Stimulated activated CD4-positive, alpha-beta T cell treated with anti-CD3 and anti-CD28 coated beads, TNF-alpha, amount 100 ng/mL, for 1 hour (primary cell): ENCODE measurements at places on chromosomes 12 and 14.
A peak's percentile ranks its signal among the peaks of the same experiment; 100 is the strongest.

DNA sequence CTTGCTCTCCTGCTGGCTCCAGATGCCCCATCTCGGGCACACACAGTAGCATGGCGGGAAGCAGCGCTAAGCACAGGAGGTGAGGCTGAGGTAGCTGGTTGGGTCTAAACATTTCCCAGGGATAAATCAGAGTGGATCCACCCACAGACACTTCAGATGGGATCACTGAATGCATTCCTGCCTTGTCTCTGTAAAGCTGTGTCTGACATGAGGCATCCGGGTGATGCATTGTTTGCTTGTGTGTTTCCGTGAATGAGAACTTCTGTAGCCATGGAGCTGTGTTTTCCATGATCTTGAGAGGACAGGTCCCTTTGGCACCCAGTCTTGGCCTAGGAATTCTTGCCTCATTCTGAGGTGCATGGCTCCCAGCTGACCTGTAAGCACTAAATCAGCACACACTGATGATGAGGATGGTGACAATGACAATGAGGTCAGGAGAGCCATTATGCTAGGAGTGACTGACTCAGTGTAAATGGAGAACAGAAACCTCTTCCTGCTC, 6.7 kb upstream of the KRT75 start:
- DNase-seq = no peak

- no peak for DNase-seq
Measured at GRCh38 chr14:44316647-44317440, 190.2 kb downstream of the FSCB start.

DNA sequence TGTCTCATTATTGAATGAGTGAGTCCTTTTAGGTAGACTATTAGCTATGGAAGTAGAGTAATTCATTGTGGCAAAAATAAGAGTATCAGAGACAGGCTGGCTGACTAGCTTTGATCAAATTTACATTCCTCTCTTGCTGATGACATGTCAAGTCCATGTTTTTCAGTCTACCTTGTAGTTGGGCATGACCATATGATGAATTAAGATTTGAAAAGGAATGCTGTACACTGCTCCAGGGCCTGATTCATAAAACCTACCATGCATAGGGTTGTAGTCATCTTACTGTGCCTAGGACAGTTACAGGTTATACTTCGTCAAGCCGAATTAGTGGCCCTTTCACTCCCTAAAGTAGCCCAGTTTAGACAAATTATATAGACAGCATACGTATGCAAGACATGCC, 545.7 kb upstream of the MIS18BP1 start:
- no peak for DNase-seq

DNA sequence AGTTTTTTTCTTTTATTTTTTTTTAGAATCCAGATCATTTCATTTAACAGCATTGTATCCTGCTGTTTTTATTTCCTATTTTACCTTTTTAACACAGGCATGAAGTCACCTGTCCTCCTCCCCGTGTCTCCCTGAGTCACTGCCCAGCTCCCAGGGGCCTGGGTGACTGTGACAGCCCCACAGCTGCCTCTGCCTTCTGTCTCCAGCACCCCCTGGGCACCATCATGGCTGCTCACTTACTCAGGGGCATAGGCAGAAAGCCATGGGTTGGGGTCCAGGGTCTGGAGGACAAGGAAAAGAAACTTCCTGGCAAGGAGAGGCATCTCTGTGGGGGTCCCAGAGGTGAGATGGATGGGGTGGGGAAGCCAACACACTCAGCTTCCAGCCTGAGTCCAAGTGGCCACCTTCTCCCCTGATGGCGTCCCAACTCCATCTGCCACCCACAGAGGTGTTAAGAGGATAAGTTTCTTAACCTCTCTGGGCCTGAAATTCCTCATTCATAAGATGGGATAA, 25.3 kb downstream of the TMEM63C start:
- no peak for DNase-seq

GRCh38 chr14:105419195-105420091, at the start of gene MTA1:
Gene MTA1, plus strand, starts transcription at chr14:105419827. Its CDS starts 209 bp downstream, at chr14:105420036.
- no peak for DNase-seq

GRCh38 chr14:68886109-68886434, 93.0 kb downstream of the ACTN1 start:
- no peak for DNase-seq

GRCh38 chr12:47841910-47842309, 22.2 kb upstream of the HDAC7 start:
- DNase-seq = no peak

DNA sequence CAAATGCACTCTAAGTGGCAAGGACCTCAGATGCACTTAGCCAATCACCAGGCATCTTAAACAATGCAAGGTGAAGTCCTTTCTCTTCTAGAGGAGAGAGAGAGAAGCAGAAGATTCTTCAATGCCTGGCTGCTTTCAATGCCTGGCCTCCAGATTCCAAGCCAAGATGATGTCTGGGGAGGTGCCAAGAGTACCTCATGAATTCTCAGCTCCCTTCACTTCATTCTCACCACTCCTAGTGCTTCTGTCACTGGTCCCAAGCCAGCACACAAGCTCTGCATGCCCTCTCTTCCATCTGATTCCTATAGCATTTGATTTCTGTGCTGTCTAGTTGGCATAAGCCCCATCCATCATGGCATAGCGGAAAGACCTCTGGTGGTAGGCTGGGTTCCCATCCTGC, 225.0 kb downstream of the KSR2 start:
- DNase-seq = no peak

GRCh38 chr12:111673503-111673902, 12.3 kb downstream of the BRAP start:
- no peak for DNase-seq

DNA sequence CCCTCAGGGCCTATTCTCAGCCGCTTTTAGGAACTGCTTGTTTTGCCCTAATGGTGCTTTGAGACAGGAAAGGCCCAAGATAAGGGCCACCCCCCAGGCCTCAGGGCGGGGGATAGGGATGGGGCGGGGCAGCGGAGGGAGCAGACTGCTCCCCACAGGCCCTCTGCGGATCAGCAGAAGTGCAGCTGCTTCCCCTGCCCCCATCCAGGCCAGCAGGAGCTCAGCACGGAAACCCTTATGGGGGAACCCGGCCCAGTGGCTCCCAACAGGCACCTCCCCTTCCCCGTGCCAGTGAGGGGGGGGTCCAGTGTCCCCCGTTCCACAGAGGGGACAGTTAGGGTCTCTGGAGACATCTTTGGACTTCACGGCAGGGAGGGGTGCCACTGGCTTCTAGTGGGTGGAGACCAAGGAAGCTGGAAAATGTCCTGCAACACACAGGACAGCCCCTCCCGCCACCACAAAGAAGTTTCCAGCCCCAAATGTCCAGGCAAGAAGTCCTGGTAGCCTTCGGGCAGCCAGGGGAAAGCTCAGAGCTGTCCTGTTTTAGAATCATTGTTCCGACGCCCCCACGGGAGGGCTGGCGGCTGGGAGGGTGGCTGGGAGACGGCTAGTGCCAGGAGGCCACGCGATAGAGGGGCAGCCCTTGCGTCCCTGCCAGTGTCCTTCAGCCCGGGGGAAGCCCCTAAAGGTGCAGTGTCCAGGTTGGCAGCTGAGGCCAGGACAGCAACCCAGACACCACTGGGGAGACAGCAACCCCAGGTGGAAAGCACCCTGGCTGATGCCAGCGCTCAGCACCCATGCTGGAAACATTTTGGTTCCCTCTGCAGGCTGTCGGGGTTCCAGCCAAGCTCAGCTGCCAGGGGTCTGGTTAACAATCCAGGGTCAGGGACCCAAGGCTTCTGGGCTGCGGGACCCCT, 10.4 kb upstream of the GPR132 start:
- DNase-seq = no peak

DNA sequence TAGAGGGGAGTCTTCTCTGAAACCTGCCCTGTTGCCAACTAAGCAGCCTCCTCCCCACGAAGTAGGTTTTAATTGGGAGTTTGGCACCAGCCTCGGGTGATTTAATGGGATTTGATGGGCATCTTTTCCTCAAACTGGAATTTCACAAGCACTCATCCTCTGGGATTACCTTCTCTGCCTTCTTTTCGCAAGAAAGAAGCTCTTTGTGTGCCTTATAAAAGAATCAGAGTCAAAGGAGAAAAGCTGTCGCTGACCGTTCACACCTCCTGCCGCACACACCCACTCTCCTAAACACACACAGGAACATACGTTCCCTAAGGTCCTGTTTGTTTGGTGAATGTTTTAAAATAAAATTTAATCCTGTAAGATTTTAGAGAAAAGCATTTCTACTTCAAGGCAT, 84.0 kb downstream of the PRMT8 start:
- no peak for DNase-seq

DNA sequence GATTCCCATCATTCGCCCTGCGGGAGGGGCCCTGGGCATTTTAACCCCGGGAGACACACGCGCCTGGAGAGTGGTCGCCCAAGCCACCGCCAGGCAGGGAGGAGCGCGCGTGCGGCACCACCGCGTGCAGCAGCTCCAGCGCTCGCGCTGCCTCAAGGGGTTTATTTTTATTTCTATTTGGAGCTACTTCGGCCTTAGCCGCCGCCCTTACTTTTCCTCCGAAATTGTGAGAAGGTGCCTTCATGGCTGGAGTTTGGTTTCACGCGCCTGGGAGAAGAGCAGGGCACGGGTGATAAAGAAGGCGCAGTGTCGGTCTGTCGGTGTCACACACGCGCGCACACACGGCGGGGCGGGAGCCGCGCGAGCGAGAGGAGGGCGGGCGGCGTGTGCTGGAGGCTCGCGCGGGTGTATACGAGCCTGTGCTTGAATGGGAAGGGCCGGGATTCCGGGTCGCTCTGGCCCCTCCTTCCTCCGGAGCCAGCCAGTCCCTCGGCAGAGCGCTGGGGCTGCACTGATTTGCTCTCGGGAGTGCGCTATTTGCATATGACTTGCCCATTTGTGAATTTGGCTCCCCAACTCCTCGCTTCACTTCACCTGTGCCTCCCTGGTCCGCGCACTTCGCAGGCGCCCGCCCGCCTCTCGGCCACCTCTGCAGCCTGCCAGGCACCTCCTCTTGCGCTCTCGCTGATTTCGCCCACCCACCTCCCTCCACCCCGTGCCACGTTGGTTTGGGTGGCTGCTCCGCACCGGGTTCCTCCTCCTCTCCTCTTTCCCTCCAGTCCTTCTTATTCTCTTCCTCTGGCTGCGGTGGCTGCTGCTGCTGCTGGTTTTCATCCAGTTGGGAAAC, 932.3 kb downstream of the DIO2 start:
- no peak for DNase-seq

DNA sequence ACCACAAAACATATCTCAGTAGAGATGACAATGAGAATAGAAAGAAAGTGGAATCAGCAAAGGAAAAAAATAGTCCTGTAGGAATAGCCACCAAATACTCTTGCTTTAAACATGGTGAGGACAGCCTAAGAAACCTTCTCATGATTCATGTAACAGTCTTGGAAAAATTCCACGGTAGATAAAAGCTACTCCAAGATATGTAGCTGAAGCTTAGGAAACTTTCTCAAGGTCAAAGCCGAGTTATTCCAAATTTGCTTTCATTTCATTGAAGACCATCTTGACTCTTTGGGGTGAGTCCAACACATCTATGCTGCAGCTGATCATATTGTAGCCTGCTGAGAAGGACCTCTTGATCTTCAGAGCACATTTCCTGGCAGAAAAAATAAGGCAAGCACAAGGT, 157.6 kb downstream of the PAH start:
- DNase-seq = no peak

DNA sequence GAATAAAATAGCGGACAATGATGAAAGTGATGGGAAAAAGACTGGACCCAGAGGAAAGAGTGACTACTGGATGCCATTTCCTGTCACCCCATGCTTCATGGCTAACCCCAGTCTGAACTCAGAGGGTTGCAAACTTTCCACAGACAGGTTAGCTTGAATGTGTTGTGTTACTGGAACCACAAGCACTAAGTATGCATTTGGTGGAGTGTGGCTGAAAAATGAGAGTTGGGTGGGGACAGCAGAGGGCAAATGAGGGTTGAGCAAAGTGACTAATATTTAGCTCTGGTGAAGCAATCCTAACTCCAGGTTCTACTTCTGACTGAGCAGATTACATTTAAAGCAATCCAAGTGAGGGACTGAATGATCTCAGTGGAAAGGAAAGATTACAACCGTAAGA, 1.6 kb downstream of the SLC16A7 start:
- peak; percentile 33 for DNase-seq

DNA sequence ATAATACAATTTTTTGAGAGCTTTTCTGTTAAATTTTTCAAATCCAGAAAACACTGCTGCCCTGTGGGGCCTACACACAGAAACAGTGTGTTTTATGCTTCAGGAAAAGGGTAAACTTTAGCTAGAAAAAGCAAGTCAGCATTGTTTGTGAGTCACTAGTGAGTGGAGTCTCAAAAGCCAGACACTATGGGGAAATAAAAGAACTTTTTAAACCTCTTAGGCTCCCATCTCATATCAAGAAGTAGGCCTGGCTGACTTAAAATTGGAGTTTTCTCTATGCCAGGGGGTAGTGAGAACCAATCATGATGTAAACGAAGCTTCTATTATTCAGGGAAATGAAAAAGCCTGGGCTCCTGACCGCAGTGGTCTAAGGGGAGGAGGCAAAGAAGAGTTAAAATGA, 12.6 kb downstream of the GPR65 start:
- no peak for DNase-seq

- DNase-seq = no peak
Measured at GRCh38 chr14:59360923-59361794, 104.0 kb downstream of the GPR135 start.

DNA sequence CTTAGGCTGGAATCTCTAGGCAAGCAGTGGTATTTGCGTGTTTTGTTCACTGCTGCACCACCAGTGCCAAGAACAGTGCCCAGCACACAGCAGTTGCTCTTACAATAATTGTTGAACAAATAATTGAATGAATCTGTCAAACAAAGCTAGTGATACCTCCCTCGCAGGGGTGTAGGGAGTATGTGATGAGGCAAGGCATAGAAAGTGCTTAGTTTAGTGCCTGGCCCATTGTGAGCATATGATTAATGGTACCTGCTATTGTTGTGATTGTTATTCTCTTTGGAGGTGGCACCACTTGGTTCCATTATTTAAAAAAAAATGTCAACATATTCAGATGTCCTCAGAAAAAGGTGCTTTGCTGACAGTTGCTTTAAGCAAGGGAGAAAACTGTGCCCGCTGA, 210.1 kb upstream of the TBX3 start:
- no peak for DNase-seq

DNA sequence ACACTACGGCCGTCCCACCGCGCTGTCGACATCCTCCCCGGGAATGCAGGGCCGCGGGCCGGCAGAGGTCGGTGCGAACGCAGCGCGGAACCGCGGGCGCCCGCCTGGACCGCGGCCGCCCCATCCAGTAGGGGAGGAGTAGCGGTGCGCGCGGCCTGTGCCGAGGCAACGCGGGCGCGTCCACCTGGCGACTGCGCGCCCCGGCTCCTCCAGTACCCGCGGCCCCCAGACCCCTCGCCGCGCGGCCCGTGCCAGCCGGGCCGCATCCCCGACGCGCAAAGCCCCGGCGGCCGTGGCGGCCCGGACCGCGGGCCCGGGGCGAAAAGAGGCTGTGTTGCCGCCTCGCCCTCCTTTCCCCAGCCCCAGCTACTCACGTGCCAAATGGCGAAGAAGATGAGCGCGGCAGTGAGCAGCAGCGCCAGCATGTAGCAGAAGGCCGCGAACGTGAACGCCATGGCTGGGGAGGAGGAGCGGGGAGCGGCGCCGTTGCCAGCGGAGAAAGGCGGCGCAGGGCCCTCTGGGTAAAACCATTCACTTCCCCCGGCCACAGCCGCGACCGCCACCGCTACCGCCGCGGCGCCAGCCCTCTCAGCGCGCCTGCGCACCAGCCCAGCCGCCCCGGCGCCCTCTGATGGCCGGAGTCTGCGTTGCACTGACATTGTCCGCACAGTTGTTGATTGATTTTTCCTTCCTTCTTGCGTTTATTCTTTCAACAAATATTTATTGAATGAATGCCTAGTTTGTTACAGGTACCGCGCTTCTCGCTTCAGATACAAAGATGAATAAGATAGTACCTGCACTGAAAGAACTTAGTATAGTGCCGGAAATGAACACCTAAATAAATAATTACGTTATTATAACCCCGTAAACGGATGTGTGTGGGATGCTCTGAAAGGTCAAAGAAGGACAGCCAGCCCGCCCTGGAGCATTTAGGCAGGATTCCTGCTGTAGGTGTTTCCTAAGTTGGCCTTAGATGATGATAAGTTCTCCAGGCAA, at the start of gene CNIH1:
CNIH1 (minus strand) TSS at position 502 of the 996 bp plus-strand sequence; CDS start at position 455, 47 bp downstream.
- DNase-seq = peak; percentile 78
